ENCODE measurements at places on chromosomes 1 and 21.
A peak's percentile ranks its signal among the peaks of the same experiment; 100 is the strongest.

DNA sequence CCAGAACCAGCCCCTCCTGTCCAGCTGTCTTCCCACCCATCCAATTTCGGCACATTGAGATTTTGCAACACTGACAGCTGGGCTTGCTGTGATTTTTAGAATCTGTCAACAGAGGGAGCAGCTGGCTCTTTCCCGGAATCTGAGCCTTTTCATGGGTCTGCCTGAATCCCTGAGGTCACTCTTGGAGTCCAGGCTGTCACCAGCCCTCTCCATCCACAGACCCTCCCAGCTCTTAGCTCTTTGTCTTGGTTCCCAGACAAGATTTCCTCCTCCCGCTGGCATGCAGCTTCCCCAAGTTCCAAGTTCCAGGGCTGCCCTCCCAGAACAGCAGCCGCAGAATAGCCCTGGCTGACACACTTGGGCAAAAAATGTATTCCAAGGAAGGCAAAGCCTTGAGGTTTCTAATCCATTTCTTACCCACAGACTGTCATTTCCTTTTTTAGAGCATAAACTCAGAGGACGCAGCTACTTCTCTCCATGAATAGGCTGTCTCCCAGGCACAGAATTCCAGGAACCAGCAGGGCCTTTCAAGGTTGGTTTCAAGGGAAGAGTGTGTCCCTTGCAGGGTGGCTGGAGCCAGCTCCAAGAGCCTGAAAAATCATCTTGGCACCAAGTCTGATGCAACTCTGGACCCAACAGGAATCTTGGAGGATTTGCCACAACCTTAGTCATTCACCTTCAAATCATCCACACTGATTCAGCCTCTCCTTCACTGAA is 7.1 kb upstream of the TMEM61 start:
- peak; percentile 58 for DNase-seq

DNA sequence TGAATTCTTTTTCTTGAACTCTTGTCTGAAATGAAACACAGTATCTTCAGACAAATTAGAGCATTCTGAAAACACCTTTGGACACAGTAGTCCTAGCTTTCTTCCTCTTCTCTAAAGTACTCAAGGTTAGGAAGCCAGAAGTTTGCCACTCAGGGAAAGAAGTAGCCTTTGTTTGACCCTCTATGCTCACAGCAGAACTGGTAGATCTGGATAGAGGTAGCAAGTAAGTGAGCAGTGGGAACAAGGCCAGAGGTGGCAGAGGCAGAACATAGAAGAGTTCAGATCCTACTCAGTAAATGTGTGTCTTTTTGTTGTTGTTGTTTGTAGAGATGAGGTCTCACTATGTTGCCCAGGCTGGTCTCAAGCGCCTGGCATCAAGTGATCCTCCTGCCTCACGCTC is 7.4 kb upstream of the PIGR start:
- DNase-seq: no peak

GRCh38 chr1:242000434-242000833 is 1.5 kb upstream of the MAP1LC3C start:
- DNase-seq: no peak

DNA sequence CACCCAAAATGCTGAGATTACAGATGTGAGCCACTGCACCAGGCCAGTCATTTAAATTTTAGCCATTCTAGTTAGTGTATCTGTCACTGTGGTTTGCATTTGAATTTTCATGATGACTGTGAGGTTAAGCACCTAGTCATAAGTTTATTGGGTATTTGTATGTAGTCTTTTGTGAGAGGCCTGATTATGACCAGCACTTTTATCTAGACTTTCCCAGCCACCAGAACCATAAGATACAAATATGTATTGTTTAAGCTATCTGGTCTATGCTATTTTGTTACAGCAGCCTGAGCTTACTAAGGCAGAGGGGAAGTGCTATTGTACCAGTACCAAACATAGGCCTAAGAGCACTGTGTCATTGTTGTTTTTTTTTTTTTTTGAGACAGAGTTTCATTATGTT is 19.9 kb upstream of the DNAJC6 start:
- DNase-seq: no peak
